ENCODE measurements at places on chromosomes 4 and X. TPM values are rescaled to one million over a fixed set of nuclear protein-coding genes. Genes with fewer than 3 reads are reported as not detected.

The OTC gene
- not detected for total RNA-seq

The KIT gene
- 0.07 TPM for total RNA-seq

The DACH2 gene
- total RNA-seq, result not detected

The PNMA3 gene
- not detected for total RNA-seq

The SLITRK2 gene
- total RNA-seq, result not detected
